Activated B cell treated with CpG ODN at 0.5 μM for 24 hours (primary cell): ENCODE measurements at places on chromosomes 4 and X. TPM values are rescaled to one million over a fixed set of nuclear protein-coding genes. Genes with fewer than 3 reads are reported as not detected.

- H3K36me3 ChIP-seq, result no peaks in the 10 kb centered on the region
- H3K4me3 ChIP-seq, result no peak overlapping the region
- H3K4me1 ChIP-seq, result no peaks in the 10 kb centered on the region
- no peak overlapping the region for H3K27ac ChIP-seq
- DNase-seq, result no peak
- H3K27me3 ChIP-seq, result no peaks in the 10 kb centered on the region
Observed at GRCh38 chr4:181608181-181608580, 635.0 kb upstream of the TENM3 start.

DNA sequence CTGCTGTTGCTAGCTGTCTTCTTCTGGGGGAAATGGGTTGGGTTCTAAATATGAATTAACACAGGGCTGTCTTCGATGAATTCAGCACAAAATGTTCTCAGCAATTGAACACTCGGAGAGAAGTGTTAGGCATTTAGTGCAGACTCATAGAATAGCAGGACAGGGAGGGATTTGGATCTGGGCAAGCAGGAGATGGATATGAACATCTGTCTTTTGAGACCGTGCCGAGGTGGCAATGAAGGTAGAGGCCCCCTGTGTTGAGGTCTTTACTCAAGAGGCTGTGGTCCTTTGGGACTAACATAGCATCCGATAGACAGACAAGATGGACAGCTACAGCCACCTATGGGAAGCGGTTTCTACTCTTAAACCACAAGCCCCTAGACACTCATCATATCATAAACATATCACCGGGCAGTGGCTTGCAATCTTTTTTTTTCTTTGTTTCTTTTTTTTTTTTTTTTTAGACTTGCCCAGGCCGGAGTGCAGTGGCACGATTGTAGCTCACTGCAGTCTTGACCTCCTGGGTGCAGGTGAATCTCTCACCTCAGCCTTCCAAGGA lies 6.7 kb downstream of the CD99 start:
- H3K36me3 ChIP-seq, result peaks cover 20% of the 10 kb centered on the region
- DNase-seq, result no peak
- H3K27me3 ChIP-seq, result no peaks in the 10 kb centered on the region
- peak overlapping the region; percentile 61 for H3K4me3 ChIP-seq
- H3K27ac ChIP-seq, result peak overlapping the region; percentile 83

DNA sequence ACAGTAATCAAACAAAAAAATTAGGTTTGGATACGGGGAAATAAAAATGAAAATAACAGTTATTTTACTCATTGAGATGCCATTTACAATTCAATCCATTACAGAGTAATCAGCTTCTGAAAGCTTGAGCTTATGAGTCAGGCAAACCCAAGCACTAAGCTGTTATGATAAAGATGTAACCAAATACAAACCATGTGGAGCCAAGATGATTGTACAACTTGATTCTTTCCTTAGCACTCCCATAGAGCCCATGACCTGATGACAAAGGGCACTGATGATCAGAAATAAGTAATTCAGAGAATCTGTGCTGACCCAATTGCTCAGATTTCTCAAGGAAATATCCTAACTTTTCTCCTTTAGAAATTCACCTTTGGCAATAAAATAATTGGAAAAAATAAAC lies 40.5 kb upstream of the PRKG2 start:
- no peaks in the 10 kb centered on the region for H3K36me3 ChIP-seq
- H3K27ac ChIP-seq, result no peak overlapping the region
- no peak for DNase-seq
- no peak overlapping the region for H3K4me3 ChIP-seq
- H3K4me1 ChIP-seq, result no peaks in the 10 kb centered on the region

DNA sequence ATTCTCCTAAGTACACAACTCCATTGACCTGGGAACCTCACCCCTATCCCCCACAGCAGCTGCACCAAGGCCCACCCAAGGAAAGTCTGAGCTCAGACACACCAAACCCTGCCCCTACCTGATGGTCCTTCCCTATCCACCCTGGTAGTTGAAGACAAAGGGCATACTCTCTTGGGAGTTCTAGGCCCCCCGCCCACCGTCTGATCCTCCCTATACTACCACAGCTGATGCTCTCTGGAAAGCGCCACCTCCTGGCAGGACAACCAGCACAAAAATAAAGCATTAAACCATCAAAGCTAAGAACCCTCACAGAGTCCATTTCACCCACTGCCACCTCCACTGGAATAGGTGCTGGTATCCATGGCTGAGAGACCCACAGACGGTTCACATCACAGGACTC lies 83.6 kb downstream of the ANAPC10 start:
- no peak overlapping the region for H3K27ac ChIP-seq
- DNase-seq, result no peak
- no peak overlapping the region for H3K4me3 ChIP-seq
- H3K36me3 ChIP-seq, result peaks cover 31% of the 10 kb centered on the region
- no peaks in the 10 kb centered on the region for H3K27me3 ChIP-seq

DNA sequence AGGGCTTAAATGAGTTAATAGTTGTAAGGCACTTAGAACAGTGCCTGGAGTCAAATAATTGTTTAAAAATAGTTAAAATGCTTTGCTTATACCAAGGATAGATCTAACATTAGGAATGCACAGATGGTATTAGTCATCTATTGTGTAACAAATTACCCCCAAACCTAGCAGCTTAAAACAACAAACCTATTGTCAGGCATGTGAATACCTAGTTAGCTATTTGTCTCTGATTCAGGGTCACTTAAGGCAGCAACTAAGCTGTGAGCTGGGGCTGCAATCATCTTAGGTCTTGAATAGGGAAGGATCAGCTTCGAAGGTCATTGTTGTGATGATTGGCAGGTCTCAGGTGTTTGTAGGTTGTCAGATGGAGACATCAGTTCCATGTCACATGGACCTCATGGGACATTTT lies 42.4 kb upstream of the AGA start:
- H3K4me3 ChIP-seq, result no peak overlapping the region
- H3K27ac ChIP-seq, result no peak overlapping the region
- H3K36me3 ChIP-seq, result no peaks in the 10 kb centered on the region
- no peak for DNase-seq
- H3K4me1 ChIP-seq, result no peaks in the 10 kb centered on the region

DNA sequence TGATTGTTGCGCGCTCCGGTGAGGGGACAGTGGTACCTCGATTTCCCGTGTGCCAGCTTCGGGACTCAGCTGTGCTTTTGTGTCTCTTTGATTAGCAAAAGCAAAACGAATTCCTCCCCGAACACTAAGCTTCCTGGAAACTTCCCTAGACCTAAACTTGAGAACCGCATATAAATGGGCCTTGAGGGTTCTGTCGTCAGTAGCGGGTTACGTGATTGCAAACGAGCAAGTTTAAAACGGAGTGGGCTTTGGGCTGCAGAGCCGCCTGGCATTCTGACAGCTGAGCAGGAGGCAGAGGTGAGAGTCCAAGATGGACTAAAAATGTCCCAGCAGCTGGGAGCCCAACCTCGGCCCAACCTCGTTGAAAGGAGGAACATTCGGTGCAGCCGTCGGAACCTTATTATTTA lies 1.2 kb upstream of the TAPT1 start:
- H3K27me3 ChIP-seq, result no peaks in the 10 kb centered on the region
- H3K36me3 ChIP-seq, result peaks cover 6% of the 10 kb centered on the region
- peak; percentile 25 for DNase-seq
- peak overlapping the region; percentile 97 for H3K4me3 ChIP-seq
- peaks cover 75% of the 10 kb centered on the region for H3K4me1 ChIP-seq

DNA sequence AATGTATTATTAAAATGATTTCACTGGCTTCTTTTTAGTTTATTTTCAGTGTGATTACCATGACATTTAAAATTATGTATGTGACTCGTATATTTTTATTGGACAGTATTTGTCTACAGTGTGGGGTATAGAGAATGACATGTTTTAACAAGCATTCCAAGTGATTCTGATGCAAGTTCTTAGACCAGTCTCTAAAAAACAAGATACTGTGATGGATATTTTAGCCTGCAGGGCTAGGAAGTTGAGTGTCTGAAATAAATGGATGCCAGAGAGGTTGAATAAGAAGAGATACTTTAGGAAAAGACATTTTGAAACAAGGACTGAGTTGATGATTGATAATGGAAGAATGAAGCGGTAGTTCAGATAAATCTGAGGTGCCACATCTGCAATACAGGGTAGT lies 3.5 kb upstream of the MAD2L1 start:
- H3K4me1 ChIP-seq, result peaks cover 31% of the 10 kb centered on the region
- no peaks in the 10 kb centered on the region for H3K27me3 ChIP-seq
- DNase-seq, result no peak
- no peak overlapping the region for H3K27ac ChIP-seq
- H3K36me3 ChIP-seq, result peaks cover 4% of the 10 kb centered on the region

DNA sequence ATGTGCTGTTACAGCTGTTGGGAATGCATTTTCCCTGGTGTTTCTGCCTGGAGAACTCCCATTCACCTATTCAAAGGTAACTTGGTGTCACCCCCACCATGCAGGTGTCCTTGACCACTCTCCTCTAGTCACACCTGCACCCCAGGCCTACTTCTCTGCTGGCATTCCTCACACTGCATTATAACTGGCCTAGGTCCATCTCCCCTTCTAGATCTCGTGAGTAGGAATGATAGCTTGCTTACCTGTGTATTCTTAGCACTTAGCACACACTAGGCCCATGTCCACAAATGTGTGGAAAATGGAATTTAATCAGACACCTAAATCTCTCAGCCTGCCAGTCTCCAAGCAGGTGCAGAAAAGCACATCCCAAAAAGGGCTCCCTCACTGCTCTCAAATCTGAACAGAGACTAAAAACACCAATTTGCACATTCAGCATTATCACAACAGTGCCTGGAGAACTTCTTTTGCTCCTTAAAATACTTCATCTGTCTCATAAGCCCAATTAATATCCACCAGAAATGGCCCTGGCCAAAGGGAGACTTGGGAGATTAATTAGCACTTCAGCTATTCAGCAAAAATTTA lies 18.3 kb downstream of the SCD5 start:
- no peaks in the 10 kb centered on the region for H3K36me3 ChIP-seq
- no peaks in the 10 kb centered on the region for H3K4me1 ChIP-seq
- H3K27me3 ChIP-seq, result no peaks in the 10 kb centered on the region
- no peak overlapping the region for H3K4me3 ChIP-seq

Gene EREG
- total RNA-seq, result not detected in 2 replicates

Gene RENBP
- 14.5 and 20.2 TPM in 2 replicates for total RNA-seq

Gene GYG2
- total RNA-seq, result not detected in 2 replicates

Gene STIM2
- total RNA-seq, result 48.7 and 59.8 TPM in 2 replicates

Gene STK26
- total RNA-seq, result 19.9 and 20.7 TPM in 2 replicates

Gene MAGEA9B
- total RNA-seq, result not detected in 2 replicates

Gene CCNB3
- 0.37 and 1.4 TPM in 2 replicates for total RNA-seq

Gene ABCG2
- 0.13 and 0.20 TPM in 2 replicates for total RNA-seq
